ENCODE measurements at places on chromosomes 3 and 15. TPM values are rescaled to one million over a fixed set of nuclear protein-coding genes. Genes with fewer than 3 reads are reported as not detected.

The CIDEC gene
- 3.8 TPM for total RNA-seq

The TICRR gene
- not detected for total RNA-seq

DNA sequence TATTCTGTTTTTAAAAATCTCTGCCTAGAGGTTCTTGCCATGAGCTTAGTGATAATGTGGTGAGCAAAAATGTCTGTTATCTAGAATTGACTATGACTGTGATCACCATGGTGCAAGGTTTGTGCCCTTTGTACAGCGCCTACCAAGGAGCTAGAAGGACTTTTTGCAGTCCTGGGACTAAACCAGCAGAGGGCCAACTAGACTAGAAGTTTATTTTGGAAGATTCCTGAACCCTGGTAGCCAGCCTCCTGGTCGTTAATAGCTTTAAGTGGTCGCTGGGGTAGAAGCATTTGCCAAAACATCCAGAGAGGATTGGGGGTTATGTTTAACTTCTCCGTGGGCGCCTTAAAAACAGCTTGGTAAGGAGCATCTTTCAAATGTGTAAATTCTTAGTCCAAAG, 7.8 kb downstream of the SCG5 start:
- no peaks in the 10 kb centered on the region for H3K36me3 ChIP-seq
- no peaks in the 10 kb centered on the region for H3K4me1 ChIP-seq
- no peak overlapping the region for H3K27ac ChIP-seq
- no peaks in the 10 kb centered on the region for H3K27me3 ChIP-seq
- no peak overlapping the region for H3K4me3 ChIP-seq
- no peak for DNase-seq

- no peak for DNase-seq
- H3K27ac ChIP-seq, result no peak overlapping the region
- no peak overlapping the region for H3K4me3 ChIP-seq
- H3K4me1 ChIP-seq, result no peaks in the 10 kb centered on the region
- H3K36me3 ChIP-seq, result peaks cover 17% of the 10 kb centered on the region
These were observed 9.0 kb downstream of the DPH3 start for GRCh38 chr3:16255726-16256125.

DNA sequence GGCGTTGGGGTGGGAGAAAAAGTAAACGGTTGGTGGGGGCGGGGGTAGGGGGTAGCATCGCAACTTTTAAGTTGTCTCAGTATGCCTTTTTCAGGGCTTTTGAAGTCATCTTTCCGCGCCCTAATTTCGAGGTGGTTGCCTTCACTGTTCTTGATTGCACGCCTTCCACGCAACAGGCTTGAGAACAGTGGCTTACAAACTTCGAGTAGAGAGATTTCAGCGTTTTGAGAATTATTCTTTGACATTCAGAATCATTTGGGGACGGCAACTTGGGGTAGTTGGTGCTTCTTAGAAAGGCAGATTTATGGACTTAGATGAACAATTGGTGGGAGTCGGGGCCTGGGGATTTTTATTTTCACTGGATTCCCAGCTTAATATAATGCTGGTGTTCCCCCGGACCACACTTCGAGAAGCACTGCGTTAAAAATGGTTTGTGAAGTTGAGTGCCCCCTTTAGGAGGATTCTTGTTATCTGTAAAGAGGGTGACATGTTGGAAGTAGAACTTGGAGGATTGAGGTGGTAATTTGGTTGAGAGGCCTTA, 880 bp downstream of the PPP4R2 start:
- peak; percentile 28 for DNase-seq
- H3K4me1 ChIP-seq, result peaks cover 34% of the 10 kb centered on the region
- H3K27ac ChIP-seq, result peak overlapping the region; percentile 99
- peak overlapping the region; percentile 72 for H3K4me3 ChIP-seq
- no peaks in the 10 kb centered on the region for H3K27me3 ChIP-seq

The ZNF80 gene
- not detected for total RNA-seq

The CCDC54 gene
- not detected for total RNA-seq

GRCh38 chr3:111944372-111944771, 34.5 kb upstream of the ABHD10 start:
- H3K36me3 ChIP-seq, result no peaks in the 10 kb centered on the region
- no peak overlapping the region for H3K4me3 ChIP-seq
- no peaks in the 10 kb centered on the region for H3K27me3 ChIP-seq
- H3K4me1 ChIP-seq, result no peaks in the 10 kb centered on the region
- no peak for DNase-seq
- H3K27ac ChIP-seq, result no peak overlapping the region

DNA sequence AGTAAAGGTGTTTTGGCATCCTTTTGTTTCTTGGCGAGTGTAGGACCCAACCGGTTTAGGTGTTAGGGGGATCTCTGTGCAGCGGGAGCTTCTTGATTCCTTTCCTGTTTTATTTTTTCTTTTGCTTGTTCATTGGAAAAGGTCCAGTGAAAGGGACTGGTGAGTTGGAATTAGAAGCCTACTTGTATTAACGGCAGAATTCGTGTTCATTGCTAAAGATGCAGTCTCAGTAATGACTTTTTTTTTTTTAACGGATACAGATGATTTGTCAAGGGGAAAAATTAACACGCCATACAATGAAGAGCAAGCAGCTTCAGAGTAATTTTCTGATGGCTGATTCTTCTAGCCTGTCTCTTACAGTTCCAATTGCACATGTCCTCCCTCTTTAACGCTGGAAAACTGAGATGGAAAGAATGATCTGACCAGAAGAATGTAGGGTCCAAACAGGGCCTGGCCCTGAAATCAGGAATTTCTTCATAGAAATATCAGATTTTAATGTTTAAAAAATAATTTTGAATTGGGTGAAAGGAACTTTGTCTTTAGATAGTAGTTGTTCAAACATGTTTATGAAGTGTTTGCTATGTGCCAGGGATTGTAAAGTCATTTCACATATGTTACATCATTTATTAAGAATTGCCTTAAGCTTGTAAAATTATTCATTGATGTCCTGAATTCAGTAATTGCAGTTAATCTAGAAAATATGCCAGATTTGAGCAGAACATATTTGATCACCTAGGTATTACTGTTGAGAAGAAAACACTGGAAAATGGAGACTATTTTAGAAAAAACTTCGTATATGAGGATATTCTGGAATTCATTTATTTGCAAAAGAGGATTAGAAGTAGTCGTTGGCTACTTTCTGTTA, 1.4 kb downstream of the MAPK6 start:
- DNase-seq, result no peak
- H3K36me3 ChIP-seq, result no peaks in the 10 kb centered on the region
- no peaks in the 10 kb centered on the region for H3K27me3 ChIP-seq
- no peak overlapping the region for H3K4me3 ChIP-seq

The DOCK3 gene
- total RNA-seq, result 18.5 TPM

All from thyroid gland (tissue), 4 donors.